Erythroblast (primary cell): ENCODE measurements at places on chromosomes 4 and X.

DNA sequence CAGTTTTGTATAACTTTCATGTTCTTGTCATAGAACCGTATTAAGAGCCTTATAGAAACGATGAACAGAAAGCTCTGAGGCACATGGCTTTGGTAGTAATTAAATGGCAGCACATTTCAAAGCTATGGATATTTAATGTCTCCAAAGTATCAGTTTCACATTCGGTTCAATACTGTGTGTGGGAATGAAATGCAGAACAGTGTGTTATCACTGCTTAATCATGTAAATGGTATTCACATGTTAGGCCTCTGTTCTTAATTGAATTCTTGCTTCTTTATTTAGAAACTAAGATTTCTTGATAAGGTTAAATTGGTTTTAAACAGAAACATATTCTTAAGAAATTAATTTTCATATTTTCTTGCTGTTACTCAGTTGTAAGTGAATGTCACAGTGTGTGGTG lies 701.0 kb upstream of the PITX2 start:
- no peak for DNase-seq

- no peak for DNase-seq
Measured at GRCh38 chr4:982814-983213, 4.0 kb upstream of the IDUA start.

DNA sequence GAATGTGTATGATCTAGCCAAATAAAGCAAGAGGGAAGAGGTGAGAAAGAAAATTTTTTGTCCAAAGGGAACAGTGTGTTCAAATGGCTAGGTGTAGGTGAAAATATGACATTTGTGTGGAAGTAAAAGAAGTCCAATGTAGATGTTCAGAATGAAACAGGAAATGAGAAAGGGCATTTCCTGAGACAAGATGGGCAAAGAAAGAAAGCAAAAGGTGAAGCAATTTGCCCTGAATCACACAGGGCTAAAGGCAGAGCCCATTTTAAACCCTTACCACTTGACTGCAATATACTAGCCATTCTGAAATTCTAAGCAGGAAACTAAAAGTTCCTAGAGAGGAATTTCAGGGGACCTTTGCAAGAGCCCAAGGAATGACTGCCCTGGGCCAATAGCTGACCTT lies 36.0 kb downstream of the CLOCK start:
- no peak for DNase-seq

DNA sequence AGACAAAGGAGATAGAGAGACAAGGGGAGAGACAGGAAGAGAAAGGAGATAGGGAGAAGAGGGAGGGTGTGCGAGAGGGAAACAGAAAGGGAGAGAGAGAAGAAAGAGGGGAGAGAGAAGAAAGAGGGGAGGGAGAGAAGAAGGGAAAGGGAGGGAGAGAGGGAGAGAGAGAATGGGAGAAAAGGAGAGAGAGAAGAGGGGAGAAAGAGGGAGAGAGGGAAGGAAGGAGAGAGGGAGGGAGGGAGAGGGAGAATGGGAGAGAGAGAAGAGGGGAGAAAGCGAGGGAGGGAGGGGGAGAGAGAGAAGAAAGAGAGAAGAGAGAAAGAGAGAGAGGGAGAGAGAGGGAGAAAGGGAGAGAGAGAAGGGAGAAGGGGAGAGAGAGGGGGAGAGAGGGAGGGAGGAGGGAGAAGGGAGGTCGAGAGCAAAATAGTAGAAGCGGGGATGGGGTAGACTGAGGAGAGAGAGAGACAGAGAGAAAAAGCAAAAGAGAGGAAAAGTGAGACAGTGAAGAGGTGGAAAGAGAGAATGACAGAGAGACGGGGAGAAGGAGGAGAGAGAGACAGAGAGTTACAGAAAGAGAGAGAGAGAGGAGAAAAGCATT lies 218.2 kb downstream of the DHRSX start:
- DNase-seq: no peak

DNA sequence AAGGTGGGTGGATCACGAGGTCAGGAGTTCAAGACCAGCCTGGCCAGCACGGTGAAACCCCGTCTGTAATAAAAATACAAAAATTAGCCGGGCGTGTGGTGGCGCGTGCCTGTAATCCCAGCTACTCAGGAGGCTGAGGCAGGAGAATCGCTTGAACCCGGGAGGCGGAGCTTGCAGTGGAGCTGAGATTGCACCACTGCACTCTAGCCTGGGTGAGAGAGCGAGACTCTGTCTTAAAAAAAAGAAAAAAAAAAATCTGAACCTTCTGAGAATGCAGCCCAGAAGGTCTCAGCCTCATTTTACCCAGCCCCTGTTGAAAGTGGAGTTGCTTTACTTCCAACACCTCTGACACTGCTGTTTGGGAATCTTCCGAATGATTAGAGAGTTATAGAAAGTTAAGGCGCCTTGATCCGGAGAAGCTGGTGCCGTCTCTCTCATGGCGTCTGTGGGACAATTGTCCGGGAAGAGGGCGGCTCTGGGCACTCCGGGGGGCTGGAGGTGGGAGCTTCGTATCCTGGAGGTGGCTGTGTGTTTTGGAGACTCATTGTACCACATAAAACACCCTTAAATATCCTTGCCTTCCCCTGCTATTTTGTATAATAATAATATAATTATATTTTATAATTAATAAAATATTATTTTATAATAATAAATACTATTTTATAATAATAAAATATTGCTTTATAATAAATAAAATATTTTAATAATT lies 92.7 kb upstream of the PPP2R3B start:
- DNase-seq: no peak
